ENCODE measurements at places on chromosomes 13 and 19.

- no peak for DNase-seq
Measured at GRCh38 chr19:10173527-10173926, 21.2 kb downstream of the DNMT1 start.

- DNase-seq, result no peak
Measured at GRCh38 chr13:84705982-84706710, 823.9 kb upstream of the SLITRK1 start.

DNA sequence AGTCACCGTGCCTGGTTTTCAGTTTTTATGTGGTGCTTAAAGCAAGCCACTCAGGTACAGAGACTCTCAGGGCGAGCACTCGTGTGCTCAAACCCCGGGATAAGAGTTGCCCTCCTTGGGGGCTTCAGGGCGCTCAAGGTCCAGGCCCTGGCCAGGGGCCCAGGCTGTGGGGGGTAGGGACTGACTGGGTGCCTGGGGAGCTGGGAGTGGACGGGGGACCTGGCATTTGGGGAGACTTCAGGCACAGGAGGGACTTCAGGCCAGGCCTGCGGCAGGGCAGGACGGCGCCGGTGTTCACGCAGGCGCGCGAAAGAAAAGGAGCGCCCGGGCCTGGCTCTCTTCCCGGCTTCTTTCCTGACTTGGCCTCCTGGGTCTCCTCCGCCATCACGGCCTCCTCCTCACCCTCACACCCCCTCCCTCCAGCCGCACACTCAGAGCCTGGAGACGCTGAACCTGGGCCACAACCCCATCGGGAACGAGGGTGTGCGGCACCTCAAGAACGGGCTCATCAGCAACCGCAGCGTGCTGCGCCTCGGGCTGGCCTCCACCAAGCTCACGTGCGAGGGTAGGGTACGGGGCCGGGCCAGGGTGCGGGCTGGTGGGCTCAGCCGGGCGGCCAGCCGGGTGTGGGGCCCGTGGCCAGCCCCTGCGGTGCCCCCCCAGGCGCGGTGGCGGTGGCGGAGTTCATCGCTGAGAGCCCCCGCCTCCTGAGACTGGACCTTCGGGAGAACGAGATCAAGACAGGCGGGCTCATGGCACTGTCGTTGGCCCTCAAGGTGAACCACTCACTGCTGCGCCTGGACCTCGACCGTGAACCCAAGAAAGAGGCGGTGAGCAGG lies 16.1 kb downstream of the NKPD1 start:
- no peak for DNase-seq

- DNase-seq, result no peak
Measured at GRCh38 chr19:32202244-32202643, 143.2 kb upstream of the ZNF507 start.

DNA sequence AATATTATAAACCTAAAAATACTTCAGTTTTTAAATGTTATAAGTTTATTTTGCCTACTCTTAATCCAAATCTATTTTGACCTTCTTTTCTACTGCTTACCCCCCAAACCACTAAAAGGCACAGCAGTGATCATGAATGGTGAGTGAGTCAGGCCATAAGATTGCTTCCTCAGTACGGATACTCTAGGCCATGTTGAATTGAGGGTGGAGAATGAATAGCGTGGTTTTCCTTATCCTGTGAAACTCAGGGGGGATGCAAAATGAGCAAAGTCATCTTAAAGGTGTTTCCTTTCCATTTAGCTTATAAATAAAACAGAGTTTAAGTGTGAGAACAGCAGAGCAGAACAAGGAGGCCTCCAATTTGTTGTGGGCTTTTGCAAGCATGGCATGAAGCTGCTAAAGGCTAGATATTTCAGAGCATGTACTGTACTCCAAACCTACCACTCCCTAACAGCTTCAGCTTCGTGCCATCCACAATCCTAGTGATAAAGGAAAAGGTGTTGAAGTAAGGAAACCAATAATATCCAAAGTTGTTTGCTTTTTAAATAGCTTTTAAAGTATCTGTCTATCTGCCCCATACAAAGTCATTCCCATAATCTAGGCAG lies 25.0 kb downstream of the SERPINE3 start:
- DNase-seq, result no peak

GRCh38 chr13:94233837-94234236 lies 245.6 kb downstream of the DCT start:
- DNase-seq, result no peak

- no peak for DNase-seq
Measured at GRCh38 chr13:91358387-91358782, 10.9 kb downstream of the MIR17HG start.

DNA sequence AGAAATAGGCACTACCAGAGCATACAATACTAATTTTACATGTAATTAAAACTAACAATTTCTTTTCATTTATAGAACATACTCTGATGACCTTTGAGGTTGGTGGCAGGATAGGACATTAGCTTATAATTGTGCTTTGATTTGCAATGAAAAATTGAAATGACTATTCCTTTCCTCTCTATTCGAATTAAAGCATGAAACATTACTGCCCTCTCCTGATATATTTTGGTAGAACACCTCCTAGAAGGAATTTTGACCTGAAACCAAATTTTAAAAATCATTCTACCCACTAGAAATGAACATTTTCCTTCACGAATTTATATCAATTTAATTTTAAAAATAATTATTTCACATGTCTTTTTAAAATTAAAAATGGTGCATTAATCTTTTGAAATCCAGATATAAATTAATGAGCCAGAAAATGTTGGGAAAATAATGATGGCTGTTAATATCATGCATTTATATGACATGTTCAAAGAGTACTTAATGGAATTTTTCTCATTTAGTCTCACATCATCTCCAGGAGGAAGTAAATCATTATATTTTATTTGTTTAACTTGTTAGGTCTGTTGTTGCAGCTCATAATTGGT lies 556.3 kb upstream of the ARGLU1 start:
- DNase-seq, result no peak

- DNase-seq, result no peak
Measured at GRCh38 chr13:23705583-23705982, 135.4 kb downstream of the TNFRSF19 start.

DNA sequence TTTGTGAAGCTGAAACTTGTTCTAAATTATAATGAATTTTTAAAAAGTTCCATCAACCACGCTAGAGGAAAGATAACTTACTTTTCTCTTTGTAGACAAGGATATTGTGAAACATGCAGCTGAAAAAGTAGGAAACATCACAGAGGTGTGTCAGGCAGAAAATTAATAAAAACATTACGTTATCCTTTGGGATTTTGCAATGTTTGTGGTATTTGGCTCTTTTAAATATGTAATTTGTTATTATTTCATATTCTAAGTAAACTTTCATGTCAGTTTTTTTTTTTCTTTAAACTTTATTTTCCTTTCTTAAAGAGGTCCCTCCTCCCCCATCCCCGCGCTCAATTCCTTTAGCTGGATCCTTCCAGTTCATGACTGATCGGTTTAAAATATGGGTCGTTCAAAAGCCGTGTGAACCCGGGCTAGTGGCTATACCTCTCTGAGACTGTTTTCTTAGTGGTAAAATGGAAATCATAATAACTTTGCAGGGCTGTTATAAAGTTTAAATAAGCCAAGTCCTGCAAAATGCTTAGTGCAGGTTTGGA lies 740 bp upstream of the CCDC61 start:
- DNase-seq, result no peak

DNA sequence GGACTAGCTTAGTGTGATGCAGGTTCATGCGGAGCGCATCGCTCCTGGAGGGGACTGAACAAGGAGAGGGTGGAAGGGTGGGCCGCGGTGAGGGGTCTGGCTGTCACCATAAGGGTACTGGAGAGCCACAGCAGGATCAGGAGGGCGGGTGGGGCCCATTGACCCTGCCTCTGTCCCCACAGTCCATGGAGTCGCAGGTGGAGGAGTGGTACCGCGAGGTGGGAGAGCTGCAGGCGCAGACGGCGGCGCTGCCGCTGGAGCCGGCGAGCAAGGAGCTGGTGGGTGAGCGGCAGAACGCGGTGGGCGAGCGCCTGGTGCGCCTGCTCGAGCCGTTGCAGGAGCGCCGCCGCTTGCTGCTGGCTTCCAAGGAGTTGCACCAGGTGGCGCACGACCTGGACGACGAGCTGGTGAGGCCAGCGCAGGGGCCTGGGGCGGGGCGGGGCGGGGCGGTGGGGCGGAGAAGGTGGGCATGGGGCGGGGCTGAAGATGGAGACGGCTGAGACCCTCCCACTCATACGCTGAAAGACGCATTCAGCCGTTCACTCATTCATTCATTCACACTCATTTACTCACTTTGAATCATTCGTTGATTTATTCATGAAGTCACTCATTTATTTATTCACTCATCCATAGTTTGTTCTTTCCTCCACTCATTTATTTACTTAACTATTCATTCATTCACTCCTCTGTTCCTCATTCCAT lies 27.5 kb upstream of the SHKBP1 start:
- no peak for DNase-seq

DNA sequence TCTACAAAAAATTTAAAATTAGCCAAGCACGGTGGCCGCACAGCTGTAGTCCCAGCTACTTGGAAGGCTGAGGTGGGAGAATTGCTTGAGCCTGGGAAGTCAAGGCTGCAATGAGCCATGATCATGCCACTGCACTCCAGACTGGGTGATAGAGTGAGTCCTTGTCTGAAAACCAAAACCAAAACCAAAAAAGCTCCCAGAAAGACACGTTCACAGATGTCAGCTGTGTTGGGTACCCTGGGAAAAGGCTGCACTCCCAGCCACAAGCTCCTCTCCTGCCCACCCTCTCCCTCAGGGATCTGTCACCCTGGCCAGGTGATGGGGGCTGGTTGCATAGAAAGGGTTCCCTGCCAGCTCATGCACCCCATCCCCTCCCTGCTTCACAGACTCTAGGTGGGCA lies 53.3 kb downstream of the RNF6 start:
- no peak for DNase-seq
